Kasumi-1 (cell line): ENCODE measurements at places on chromosomes 12 and 14.
A peak's percentile ranks its signal among the peaks of the same experiment; 100 is the strongest.

DNA sequence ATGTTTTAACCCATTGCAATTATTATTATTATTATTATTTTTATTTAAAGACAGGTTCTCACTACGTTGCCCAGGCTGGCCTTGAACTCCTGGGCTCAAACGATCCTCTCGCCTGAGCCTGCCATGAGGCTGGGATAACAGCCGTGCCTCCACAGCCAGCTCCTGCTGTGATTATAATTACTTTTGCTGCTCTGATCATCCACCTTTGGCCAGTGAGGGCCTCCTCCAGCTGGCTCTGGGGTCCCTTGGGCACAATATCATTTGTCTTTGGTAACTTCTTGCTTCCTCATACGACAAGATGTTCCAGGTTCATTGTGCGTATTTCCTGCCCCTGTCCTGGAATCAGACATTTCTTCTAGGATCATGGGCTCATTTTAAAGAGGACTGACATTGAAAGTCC is 28.4 kb downstream of the LRTM2 start:
- DNase-seq, result no peak

GRCh38 chr14:106518054-106518943 is 991.9 kb downstream of the TMEM121 start:
- DNase-seq, result no peak

DNA sequence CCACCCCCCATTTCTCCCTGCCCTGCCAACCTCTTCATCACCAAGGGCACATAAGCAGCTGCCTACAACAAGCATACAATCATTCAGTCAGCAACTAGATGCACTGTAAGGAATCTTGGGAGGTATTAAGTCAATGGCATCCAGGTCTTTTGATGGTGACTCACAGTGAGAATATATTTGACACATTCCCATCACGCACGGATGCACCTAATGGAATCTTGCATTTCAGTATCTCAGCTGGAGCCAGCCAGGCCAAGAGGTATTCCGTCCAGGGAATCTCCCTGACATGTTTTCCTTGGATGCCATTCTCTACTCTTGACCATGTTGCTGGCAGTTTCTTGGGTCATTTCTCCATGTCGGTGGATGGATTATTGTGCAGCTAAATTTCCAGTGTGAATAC is 73.9 kb upstream of the CAPRIN2 start:
- DNase-seq, result no peak

- DNase-seq, result no peak
These were observed 35.9 kb downstream of the ALDH1L2 start for GRCh38 chr12:105048315-105048714.

DNA sequence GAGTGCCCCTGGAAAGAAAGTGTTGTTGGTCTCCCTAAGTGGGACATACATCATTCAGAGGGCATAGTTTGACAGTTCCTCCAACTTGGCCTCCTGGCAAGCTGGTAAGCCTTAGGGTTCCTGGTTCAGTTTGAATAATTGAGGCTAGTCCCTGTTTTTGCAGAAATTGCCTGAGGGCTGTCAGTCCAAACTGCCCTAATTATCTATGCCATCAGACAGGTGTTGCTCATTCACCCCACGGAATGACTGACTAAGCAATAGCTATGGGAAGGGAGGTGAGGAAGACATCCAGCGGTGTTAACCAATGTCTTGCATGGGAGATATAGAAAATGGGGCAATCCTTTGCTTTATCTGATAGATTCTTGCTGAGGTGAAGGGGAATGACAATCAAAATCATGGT is 37.6 kb downstream of the SPTSSA start:
- no peak for DNase-seq

- no peak for DNase-seq
These were observed 4.9 kb downstream of the TC2N start for GRCh38 chr14:91862417-91862816.

DNA sequence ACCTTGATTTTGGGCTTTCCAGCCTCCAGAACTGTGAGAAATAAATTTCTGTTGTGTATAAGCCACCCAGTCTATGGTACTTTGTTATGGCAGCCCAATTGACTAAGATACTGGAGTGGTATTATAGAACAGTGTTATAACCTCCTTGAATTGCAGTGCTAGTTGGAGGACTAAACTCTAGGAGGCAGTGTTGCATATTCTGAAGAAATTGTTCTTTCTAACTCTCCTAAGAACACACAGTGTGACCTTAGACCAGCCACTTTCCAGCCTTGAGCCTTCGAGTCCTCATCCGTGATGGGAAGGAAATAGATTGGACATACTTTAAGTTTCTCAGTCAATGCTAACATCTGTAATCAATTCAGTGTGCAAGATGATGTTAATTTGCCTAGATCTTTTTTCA is 22.4 kb upstream of the LRRC10 start:
- DNase-seq, result no peak

GRCh38 chr12:122867691-122868461 is 28.0 kb downstream of the VPS37B start:
- peak; percentile 39 for DNase-seq

DNA sequence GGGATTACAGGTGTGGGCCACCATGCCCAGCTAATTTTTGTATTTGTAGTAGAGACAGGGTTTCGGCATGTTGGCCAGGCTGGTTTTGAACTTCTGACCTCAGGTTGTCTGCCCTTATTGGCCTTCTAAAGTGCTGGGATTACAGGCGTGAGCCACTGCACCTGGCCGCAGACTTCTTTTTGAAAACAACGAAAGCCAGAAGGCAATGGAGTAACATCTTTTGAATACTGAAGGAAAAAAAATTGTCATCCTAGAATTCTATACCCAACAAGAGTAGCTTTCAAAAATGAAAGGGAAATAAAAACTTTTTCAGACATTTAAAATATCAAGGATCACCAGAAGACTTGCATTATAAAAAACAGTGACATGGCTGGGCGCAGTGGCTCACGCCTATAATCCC is 38.7 kb upstream of the CTDSP2 start:
- no peak for DNase-seq

DNA sequence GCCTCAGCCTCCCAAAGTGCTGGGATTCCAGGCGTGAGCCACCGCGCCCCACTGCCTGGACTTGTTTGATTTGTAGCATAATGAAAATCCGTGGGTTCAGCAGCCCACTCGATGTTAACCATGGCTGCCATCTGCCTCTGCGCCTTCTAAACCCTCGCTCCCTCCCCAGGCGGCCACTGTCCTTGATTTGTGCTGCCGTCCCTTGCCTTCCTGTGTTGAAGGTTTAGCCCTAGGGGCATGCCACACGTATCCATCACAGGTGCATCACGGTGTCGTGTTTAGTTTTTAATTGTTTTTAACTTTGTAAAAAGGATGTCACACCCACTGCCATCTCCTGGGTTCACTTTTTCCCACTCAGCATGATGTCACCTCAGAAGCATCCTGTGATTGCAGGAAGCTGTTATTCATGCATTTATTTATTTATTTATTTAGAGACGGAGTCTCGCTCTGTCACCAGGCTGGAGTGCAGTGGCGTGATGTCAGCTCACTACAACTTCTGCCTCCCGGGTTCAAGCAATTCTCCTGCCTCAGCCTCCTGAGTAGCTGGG is 24.5 kb upstream of the ULK1 start:
- DNase-seq, result no peak

DNA sequence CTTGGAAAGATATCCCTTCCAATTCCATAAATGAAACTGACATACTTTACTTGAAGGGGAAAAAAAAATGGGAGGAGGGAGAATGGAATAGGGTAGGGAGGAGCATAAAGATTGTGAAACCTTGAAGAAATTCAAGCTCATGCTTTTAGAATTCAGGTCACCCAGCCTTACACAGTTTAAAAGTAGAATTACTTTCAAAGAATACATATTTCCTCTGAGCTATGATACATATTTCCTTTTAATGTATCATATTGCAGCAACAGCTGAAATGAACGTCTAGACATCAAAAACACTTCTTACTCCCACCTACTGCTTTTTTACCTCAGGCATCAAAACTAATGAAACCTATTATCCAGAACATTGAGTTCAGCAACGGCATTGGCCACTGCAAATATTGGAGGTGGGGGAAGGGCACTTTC is 156.0 kb downstream of the MED13L start:
- DNase-seq, result no peak

GRCh38 chr12:91574391-91574790 is 391.8 kb upstream of the DCN start:
- no peak for DNase-seq

GRCh38 chr12:58930770-58931324 is 10.5 kb upstream of the LRIG3 start:
- DNase-seq, result no peak

DNA sequence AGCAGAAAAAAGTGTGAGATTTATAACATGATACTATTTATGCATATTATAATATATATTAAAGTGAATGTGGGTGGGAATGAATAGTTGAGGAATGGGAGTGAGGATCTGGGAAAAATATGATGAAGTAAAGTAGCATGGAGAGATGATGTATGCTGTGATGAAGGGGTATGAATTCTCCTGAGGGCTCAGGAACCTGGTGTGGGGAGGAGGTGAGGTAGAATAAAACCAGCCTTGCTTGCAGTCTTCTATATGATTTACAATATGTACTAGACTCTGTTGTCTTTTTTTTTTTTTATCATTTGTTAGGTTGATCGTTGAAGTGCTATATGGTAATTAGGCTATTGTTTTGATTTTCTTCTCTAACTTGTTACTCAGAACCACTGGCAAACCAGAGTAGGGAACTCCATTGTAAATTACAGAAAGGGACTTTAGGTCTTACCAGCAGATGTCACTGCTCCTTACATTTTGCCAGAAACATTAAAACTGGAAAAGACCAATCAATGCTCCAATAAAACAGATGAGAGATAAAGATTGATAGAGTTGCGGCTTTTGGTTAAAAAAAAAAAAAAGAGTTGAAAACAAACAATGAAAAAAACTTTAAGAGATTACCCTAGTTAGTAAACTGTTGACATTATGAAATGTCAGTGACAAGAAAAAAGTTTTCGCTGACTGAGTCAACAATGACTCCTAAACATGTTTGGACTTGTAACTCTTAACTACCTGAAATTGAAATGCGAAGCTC is 39.9 kb downstream of the ATL1 start:
- DNase-seq, result peak; percentile 34

DNA sequence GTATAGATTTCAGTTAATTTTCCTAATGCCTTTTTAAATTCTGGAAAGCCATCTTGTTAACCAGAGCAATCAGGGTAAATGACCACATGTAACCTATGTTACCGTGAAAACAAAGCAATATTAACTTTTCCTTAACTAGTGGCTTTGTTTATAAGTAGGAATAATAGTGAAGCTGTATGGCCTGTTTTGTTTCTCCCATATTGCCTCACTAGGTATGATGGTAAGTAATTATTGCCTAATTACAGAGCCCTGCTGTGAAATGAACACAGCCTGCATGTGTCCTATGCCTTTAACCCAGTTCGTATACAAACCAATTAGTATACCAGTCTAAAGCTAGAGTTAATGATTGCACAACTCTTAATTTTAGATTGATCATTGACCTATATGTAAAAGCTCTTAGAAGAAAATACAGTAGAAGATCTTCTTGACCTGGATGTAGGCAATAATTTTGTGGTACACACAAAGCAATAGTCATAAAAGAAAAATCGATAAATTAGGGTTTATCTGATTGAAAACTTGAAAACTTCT is 249.9 kb downstream of the CCDC91 start:
- DNase-seq, result no peak

DNA sequence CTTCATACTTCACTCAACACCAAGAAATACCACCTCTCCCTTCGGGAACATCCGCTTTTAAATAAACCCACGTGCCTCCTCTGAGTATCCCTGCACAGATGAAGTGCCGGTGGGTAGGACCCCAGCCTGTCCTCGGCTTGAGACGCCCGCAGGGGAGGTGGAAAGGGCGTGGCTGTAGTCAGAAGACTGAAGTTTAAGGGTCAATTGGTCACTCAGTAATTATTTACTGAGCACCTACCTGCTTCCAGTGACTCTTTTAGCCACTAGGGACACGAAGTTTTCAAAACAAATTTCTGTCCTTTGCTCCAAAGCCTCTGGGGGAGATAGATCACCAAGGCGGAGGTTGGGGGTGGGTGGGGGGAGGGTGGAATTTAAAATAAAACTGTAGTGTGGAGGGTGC is 309.4 kb downstream of the VRK1 start:
- DNase-seq, result no peak

- no peak for DNase-seq
These were observed 209.7 kb downstream of the BCAT1 start for GRCh38 chr12:24739106-24739779.

GRCh38 chr12:131575371-131575770 is 135.5 kb upstream of the SFSWAP start:
- no peak for DNase-seq

- no peak for DNase-seq
These were observed 167.8 kb upstream of the HIF1A start for GRCh38 chr14:61527325-61528100.
